ENCODE measurements at places on chromosomes 11 and 22.

- DNase-seq: no peak
Measured at GRCh38 chr11:10233581-10233980, 60.4 kb downstream of the SBF2 start.

GRCh38 chr22:40182231-40182835, 4.6 kb downstream of the TNRC6B start:
- DNase-seq: no peak

GRCh38 chr11:75199412-75199955, 41.1 kb upstream of the TPBGL start:
- no peak for DNase-seq

DNA sequence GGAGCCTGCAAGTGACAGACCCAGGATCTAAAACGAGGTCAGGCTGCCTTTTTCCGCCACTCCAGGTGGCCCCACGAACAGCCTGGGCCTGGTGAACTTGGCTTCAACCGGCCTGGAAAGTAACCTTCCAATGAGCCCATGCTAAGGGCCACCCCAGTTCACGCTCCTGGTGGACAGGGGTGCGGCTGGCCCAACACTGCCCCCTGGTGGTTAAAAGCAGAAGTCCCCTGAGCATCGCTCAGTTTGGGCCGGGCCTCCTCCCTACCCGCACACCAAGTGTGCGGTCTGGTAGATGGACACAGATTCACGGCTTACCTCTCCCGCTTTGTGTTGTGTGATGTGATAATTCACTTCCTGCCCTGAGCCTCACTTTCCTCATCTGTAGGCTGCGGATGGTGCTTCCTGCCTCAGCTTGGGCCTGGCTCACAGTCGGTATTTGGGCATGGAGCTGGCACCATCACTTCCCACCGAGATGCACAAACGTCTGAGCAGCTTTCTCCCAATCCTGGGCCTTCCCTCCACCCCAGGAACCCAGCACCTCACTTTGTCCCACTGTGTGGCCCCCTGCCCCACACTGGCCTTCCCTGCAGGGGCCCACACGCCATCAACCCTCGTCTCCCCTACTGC, 13.7 kb upstream of the SEC14L3 start:
- DNase-seq: peak; percentile 74
